Left lung (tissue), 14 donors: ENCODE measurements at places on chromosomes 7 and 10. TPM values are rescaled to one million over a fixed set of nuclear protein-coding genes. Genes with fewer than 3 reads are reported as not detected.

- DNase-seq, result no peak
Measured at GRCh38 chr7:128235471-128235870, 5.6 kb upstream of the LEP start.

Gene DGKI
- 1.4 TPM for total RNA-seq

GRCh38 chr7:156009569-156009968 lies 197.3 kb upstream of the SHH start:
- no peak for DNase-seq

Gene CLCN1
- 0.09 TPM for total RNA-seq

Gene OIT3
- not detected for total RNA-seq
